ENCODE measurements at places on chromosomes 5 and 9.

DNA sequence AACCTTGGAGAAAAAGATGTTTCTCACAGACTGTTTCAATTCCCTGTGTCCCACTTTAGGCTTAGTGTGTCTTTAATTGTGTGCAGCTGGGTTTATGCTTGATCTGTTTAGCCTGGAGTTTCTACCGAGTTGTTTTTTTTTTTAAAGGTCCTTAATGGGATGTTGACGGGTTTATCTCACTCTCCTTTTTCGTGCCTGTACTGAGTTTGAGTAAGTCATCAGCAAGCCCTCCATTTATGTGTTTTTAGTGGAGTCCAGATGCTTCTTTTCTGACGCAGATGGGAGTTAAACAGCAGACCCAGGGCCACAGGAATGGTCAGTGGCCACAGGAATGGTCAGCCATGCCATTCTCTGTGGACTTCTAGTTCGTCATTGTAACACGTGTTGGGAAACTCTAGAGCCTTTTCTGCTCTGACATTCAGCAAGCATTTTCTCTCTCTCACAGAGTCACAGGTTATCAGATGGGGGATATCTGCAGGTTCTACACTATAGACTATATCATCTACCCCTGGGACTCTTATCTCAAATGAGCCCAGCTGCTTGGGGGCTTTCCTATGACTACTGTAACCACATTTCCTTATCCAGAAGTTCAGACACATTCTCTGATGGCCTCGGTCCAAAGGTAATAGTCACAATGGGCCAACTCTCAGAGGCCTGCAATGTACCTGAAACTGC, 190.5 kb downstream of the TTLL11 start:
- no peak for DNase-seq

DNA sequence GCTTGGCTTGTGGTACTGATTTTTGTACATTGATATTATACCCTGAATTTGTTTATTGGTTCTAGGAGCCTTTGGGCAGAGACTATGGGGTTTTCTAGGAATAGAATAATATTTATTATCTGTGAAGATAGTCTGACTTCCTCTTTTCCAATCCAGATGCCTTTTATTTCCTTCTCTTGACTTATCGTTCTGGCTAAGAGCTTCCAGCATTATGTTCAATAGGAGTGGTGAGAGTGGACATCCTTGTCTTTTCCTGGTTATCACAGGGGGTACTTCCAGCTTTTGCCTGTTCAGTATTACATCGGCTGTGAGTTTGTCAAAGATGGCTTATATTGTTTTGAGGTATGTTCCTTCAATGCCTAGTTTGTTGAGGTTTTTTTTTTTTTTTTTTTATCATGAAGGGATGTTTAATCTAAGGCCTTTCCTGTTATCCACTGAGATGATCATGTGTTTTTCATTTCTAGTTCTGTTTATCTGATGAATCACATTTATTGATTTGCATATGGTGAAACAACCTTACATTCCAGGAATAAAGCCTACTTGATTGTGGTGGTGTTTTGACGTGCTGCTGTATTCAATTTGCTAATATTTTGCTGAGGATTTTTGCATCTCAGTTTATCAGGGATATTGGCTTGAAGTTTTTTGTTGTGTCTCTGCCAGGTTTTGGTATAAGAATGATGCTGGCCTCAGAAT, 77.5 kb downstream of the CERT1 start:
- no peak for DNase-seq

DNA sequence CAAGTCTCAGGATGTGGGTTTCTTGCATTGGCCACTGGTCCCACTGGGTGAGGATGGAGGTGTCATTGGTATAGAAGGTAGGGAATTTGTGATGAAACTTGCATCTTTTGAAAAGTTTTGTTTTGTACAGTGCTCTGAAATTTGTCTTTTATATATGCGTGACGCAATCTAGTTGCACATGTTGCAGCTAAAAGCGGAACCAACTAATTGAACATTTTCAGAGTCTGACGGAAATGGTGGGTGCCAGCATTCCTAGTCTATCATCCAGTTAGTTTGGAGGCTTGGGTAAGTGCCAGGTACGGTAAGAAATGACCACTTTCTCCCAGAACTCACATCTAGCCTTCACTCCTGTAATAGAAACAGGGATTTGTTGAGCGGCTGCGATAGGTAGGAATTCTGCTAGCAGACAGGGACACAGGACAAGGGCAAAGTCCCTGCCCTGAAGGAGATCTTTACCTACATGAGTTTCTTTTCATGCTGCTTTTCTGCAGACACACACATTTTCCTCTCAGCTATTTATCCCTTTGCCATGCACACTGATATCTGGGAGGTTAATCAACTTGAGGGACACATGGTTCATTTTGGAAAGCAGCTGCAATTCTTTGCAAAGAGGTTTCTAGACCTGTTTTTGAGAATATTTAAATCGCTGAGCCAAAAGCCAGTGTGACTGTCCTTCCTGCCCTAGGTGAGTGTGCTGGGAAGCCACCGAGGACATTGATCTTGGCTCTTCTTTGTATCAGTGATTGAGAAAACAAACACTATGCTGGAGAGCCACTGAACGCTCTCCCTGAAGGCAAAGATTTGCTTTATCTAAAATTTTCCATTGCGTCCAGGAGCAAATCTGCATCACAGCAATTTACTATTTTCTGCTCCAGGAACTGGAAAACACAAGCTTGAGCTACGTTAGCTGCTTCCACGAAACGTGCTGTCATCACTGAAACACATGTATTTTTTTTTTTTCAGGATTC, 89.7 kb downstream of the DAP start:
- no peak for DNase-seq

- DNase-seq = no peak
Measured at GRCh38 chr9:68585034-68585761, 44.5 kb upstream of the TMEM252 start.

DNA sequence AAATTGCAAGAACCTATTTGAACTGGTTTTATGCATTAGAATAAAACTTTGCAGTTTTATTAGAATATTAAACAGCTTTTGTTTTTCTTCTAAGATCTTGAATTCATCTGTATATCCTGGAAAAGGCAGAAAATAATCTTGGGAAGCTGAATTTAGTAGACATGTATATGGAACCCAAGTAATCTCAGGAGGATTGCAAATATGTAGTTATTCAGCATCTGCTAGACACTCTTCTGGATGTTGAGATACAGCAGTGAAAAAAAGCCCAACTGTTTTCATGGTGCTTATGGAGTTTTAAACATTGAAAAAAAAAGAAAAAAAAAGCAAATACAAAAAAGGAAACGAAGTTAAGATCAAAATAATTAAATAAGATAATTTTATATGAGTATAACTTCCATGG, 922.2 kb upstream of the SEMA6A start:
- no peak for DNase-seq

- DNase-seq = no peak
Measured at GRCh38 chr5:81835814-81836367, 85.0 kb upstream of the SSBP2 start.

DNA sequence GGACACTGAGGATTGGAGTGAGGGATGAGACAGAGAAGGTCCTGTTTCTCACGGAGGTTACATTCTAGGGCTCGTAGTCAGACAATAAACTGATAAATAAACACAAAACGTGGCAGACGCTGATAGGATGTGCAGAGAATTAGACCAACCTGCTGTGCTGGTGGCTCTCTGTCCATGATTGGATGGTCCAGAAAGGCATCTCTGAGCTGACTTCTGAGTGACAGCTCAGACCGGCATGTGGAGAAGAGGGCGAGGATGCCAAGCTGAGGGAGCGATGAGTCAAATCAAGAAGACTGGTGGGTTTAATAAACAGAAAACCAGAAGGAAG, 132.3 kb upstream of the TAF11L2 start:
- no peak for DNase-seq

GRCh38 chr5:32283539-32284377, 29.0 kb downstream of the MTMR12 start:
- DNase-seq = peak; percentile 74

GRCh38 chr5:127423173-127423798, 94.2 kb upstream of the PRRC1 start:
- DNase-seq = no peak

All from activated CD4-positive, alpha-beta T cell treated with anti-CD3 and anti-CD28 coated beads, Interleukin-2, amount 50 U/mL, for 16 hours (primary cell).